ENCODE measurements at places on chromosomes 4 and X.

- no peak for DNase-seq
Measured at GRCh38 chr4:77697860-77698590, 92.4 kb downstream of the CXCL13 start.

GRCh38 chr4:453267-453666 lies 45.7 kb downstream of the ZNF721 start:
- DNase-seq: no peak

DNA sequence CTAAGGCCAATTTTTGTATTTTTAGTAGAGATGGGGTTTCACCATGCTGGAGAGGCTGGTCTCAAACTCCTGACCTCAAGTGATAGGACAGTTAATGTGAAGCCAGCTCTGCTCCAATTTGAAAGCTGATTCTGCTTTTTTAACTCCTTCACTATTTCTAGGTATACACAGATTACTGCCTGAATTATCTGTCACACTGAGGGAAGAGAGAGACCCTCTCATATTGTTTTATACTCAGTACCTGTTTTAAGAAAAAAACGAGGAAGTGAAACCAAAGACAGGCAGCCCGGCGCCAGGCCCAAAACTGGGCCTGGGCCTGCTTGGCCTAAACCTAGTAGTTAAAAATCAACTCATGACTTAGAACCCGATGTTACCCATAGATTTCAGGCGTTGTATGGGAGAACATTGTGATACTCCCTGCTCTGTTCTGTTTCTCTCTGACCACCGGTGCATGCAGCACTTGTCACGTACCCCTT lies 1601.5 kb upstream of the PCDH10 start:
- DNase-seq: no peak

- DNase-seq: no peak
Measured at GRCh38 chr4:8387615-8388527, 52.7 kb downstream of the ACOX3 start.

GRCh38 chr4:3436798-3437581 lies 4.8 kb upstream of the HGFAC start:
- no peak for DNase-seq

GRCh38 chr4:55568905-55569504 lies 22.3 kb upstream of the CLOCK start:
- DNase-seq: no peak

DNA sequence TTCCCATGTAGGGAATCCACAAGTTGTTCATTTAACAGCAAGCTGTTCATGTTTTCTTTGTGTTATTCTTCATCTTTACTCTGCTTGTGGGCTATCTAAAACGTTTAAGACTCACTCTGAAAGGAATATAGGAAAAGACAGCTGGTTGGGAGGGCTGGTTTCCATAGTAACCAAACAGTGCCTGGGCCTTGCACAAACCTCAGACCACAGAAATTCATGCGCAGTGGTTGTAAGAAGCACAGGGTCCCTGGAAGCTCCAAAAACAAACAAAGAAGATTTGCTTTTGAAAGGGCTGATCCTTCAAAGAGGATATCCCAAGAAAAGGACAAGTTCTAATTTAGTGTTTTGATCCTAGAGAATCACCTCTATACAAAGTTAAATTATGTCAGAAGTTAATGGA lies 7.8 kb downstream of the SERTM2 start:
- DNase-seq: no peak

GRCh38 chr4:55925241-55925640 lies 23.5 kb upstream of the CEP135 start:
- no peak for DNase-seq

- no peak for DNase-seq
Measured at GRCh38 chr4:40143926-40144508, 52.8 kb upstream of the RHOH start.

- no peak for DNase-seq
Measured at GRCh38 chr4:74486905-74487304, 42.0 kb downstream of the AREG start.

GRCh38 chr4:135548711-135549110 lies 1347.1 kb upstream of the PABPC4L start:
- DNase-seq: no peak

DNA sequence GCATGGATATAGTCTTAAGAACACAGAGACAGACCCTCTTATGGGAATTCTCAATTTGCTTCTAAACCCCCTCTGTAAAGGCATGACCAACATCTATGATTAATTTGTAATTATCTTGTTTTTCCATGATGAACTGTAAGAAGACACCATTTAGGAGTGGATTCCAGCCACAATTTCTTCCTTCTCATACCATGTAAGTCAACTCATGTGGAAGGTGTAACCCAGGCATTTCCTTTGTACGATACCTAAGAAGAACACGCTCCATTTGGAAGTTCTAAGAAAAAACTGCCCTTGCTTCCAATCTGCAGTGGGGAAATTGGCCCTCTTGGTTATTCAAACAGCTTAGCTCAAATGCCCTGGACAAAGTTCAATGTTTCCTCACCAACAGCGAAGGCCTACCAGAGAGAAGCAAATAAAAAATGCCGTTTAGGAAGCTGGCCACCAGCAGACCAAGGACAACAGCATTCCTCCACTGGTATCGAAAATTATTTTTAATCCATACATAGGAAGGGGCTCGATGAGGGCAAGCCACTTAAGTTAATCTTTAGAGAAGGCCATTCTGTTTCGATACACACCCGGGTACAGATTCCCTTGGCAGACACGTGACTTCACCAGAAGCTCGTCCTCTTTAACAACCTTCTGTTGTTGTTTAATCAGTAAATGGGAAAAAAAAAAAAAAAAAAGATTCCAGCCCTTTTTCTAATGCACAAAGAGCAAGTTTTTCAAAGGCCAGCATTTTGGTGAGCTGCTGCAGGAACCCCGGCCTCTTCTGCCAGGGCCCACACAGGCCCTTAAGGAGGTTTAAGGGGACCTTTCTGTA lies 2.6 kb downstream of the DHRSX start:
- no peak for DNase-seq

- DNase-seq: no peak
Measured at GRCh38 chr4:152052451-152053057, 291.7 kb upstream of the GATB start.

Data from NCI-H1436 treated with DMSO at 0.1 percent for 48 hours (cell line).